ENCODE measurements at places on chromosomes 4 and X. TPM values are rescaled to one million over a fixed set of nuclear protein-coding genes. Genes with fewer than 3 reads are reported as not detected.

The PF4V1 gene
- total RNA-seq, result not detected

The BEND4 gene
- total RNA-seq, result 0.01 TPM

The CD40LG gene
- not detected for total RNA-seq

The PPEF1 gene
- total RNA-seq, result 1.8 TPM

The PLCXD1 gene
- 24.7 TPM for total RNA-seq

The CNKSR2 gene
- total RNA-seq, result 1.6 TPM

The ADH1C gene
- not detected for total RNA-seq

The NOX1 gene
- total RNA-seq, result not detected

The COL4A5 gene
- total RNA-seq, result 10.3 TPM

The SPANXN4 gene
- total RNA-seq, result not detected
